ENCODE measurements at places on chromosomes 7 and 10. TPM values are rescaled to one million over a fixed set of nuclear protein-coding genes. Genes with fewer than 3 reads are reported as not detected.

Gene CPED1
- total RNA-seq, result not detected

Gene SLC18A2
- total RNA-seq, result not detected

Gene NRG3
- total RNA-seq, result not detected

Gene CYP26C1
- 0.13 TPM for total RNA-seq

Gene PRPS1L1
- not detected for total RNA-seq

Gene HPS1
- 40.6 TPM for total RNA-seq

DNA sequence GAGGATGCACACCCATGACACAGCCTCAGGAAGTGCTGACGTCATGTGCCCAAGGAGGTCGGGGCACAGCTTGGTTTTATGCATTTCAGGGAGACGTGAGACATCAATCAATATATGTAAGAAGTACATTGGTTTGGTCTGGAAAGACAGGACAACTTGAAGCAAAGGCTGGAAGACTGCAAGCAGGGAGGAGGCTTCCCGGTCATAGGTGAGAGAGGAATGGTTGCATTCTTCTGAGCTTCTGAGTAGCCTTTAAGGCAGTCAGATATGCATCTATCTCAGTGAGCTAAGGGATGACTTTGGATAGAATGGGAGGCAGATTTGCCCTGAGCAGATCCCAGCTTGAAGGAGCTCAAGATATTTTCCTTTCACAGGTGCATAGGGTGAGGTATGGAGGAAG, 349.5 kb downstream of the TYW1 start:
- H3K4me3 ChIP-seq, result no peak overlapping the region
- no peak overlapping the region for H3K27ac ChIP-seq
- no peaks in the 10 kb centered on the region for H3K4me1 ChIP-seq
- no peaks in the 10 kb centered on the region for H3K36me3 ChIP-seq

DNA sequence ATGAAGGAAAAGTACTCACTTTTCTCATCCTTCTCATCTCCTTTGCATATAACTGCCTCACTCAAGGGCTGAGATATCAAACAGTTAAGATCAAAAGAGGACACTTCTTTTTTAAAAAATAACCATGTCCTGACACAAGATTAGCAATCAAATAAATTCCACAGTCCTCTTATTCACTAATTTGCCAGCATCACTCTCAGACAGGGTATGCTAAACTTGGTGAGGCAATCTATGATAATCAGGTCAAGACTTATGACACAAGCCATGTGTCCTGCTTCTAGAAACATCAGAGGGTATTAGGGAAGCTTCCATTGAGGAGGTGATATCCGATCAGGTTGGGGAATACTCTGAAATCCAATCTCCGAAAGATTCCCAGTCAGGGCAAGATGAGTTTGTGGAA, 10.4 kb downstream of the PANK1 start:
- no peak overlapping the region for H3K4me3 ChIP-seq
- H3K4me1 ChIP-seq, result peaks cover 6% of the 10 kb centered on the region
- no peaks in the 10 kb centered on the region for H3K27me3 ChIP-seq
- H3K36me3 ChIP-seq, result peaks cover 16% of the 10 kb centered on the region
- no peak overlapping the region for H3K27ac ChIP-seq

DNA sequence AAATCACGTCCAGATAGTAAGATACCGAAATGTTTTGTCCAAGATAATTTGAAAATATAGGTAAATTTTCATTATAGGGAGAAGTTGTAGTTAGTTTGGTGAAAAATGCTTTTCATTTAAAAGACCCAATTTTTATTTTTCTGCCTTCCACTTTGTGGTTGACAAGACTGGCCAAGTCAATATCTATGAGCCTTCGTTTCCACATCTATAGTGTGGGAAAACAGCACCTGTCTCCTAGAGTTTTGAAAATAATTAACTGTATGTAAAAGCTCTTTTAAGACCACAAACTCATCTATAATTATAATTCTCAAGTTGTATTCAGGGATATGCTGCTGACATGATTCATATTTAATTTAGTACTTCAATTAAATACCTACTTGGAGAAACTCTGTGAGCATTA, 102.8 kb downstream of the VWC2 start:
- no peaks in the 10 kb centered on the region for H3K4me1 ChIP-seq
- no peak for DNase-seq
- no peaks in the 10 kb centered on the region for H3K27me3 ChIP-seq
- no peak overlapping the region for H3K4me3 ChIP-seq
- H3K36me3 ChIP-seq, result no peaks in the 10 kb centered on the region

GRCh38 chr7:7595451-7595850, 28.8 kb downstream of the MIOS start:
- H3K4me1 ChIP-seq, result no peaks in the 10 kb centered on the region
- no peak overlapping the region for H3K4me3 ChIP-seq
- no peaks in the 10 kb centered on the region for H3K27me3 ChIP-seq
- H3K27ac ChIP-seq, result no peak overlapping the region
- no peaks in the 10 kb centered on the region for H3K36me3 ChIP-seq

DNA sequence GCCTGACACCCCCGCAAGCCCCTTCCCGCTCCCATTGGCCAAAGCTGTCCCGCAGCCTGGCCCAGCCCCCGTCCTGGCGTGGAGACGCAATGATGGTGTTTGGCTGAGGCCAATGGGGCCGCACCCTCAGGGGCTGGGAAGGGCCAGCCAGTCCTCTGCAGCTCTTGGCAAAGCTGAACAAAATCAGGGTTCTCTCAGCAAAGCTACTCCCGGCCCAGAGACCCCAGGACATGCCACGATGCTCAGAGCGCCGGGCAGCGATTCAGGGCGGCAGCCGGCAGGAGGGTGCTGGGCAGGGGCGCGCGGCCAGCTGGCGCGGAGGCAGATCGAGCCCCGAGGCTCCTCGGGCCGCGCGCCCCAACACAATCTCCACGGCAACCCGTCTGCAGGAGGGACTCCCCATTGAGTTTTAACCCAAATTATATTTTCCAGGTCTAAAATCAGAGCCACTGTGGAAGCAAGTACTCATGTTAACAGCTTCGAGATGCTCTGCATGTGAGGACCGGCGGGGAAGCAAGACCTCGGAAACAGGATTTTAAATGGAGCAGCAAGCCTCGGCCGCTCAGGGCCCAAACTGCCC, 8.8 kb upstream of the CNPY1 start:
- peaks cover 3% of the 10 kb centered on the region for H3K27me3 ChIP-seq
- no peaks in the 10 kb centered on the region for H3K4me1 ChIP-seq
- H3K4me3 ChIP-seq, result no peak overlapping the region

DNA sequence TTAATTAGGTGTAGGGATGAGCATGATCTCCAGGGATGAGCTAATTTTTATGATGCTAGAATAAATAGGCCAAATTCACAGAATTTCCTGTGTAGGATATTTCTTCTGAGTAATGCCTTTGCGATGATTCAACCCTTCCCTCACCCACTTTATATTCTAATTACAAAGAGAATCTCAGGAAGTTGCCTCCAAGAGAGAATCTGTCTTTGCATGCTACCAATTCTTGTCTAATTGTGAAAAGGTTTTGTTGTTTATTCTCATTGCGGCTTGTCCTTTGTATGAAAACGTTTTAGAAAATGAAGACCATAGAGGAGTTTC, 6.3 kb downstream of the C7orf57 start:
- no peak overlapping the region for H3K4me3 ChIP-seq
- no peak overlapping the region for H3K27ac ChIP-seq
- H3K36me3 ChIP-seq, result no peaks in the 10 kb centered on the region
- peak; percentile 71 for DNase-seq
- peaks cover 7% of the 10 kb centered on the region for H3K27me3 ChIP-seq
- peaks cover 13% of the 10 kb centered on the region for H3K4me1 ChIP-seq

GRCh38 chr10:6170638-6171037, 32.1 kb upstream of the PFKFB3 start:
- peak; percentile 39 for DNase-seq
- H3K27me3 ChIP-seq, result no peaks in the 10 kb centered on the region
- H3K4me1 ChIP-seq, result peaks cover 27% of the 10 kb centered on the region

DNA sequence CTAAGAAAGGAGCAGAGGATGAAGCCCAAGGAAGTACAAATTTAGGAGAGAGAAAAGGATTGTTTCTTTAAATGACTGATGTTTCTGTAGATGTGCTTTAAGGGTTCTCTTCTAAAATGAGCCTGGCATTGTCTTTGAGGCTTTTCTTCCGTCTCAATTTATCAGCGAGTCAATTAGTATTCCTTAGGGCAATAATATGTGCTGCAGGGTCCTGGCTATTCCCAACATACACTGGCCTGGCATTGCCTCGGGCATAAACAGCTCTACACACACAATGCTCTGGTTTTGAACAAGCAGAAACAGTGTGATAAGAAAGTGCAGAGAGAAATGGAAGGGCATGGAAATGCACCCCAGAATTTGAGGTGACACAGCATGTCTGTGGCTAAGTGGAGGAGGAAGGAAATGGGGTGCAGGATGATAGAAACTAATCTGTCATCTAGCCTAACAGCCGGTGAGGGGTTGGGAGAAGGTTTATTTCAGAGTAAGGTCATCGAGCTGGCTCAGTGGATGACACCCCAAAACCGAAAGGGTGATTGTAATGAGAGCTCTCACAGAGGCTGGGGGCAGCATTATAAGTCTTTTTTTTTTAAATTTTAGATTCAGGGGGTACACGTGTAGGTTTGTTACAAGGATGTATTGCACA, 67.5 kb upstream of the ARHGAP21 start:
- no peak overlapping the region for H3K27ac ChIP-seq
- no peak for DNase-seq
- no peaks in the 10 kb centered on the region for H3K27me3 ChIP-seq
- no peaks in the 10 kb centered on the region for H3K36me3 ChIP-seq
- H3K4me3 ChIP-seq, result no peak overlapping the region

GRCh38 chr7:92343714-92344113, 97.9 kb downstream of the ANKIB1 start:
- no peaks in the 10 kb centered on the region for H3K27me3 ChIP-seq
- no peak overlapping the region for H3K27ac ChIP-seq

GRCh38 chr10:77500754-77501151, 136.9 kb downstream of the KCNMA1 start:
- no peak overlapping the region for H3K27ac ChIP-seq
- H3K27me3 ChIP-seq, result peaks cover 15% of the 10 kb centered on the region
- DNase-seq, result no peak

- H3K4me3 ChIP-seq, result peak overlapping the region; percentile 55
- peak; percentile 70 for DNase-seq
- peaks cover 28% of the 10 kb centered on the region for H3K4me1 ChIP-seq
Observed at GRCh38 chr10:67836488-67836887, 1.5 kb downstream of the DNAJC12 start.

GRCh38 chr10:4470231-4470835, 355.7 kb upstream of the AKR1E2 start:
- H3K4me1 ChIP-seq, result peaks cover 14% of the 10 kb centered on the region
- H3K36me3 ChIP-seq, result no peaks in the 10 kb centered on the region
- H3K4me3 ChIP-seq, result no peak overlapping the region
- no peak overlapping the region for H3K27ac ChIP-seq

DNA sequence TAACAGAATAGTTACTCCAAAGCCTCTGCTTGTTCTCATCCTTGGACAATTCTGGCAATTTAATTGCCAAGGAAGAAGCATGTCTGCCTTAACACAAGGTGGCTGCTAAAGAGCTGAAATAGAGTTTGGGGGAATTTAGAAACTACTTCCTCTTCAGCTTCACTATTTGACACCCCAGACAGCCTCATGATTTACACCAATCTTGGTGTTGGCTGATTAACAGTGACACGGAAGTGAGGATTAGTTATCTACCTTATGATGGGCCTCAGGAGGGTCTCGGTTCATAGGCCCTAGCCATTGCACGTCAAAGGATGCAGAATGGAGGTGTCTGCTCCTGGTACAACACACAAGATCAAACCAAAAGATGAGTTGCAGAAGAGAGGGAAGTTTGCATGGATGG, 102.4 kb downstream of the RELN start:
- H3K4me1 ChIP-seq, result no peaks in the 10 kb centered on the region
- DNase-seq, result no peak
- no peak overlapping the region for H3K27ac ChIP-seq
- peaks cover 4% of the 10 kb centered on the region for H3K27me3 ChIP-seq
- H3K36me3 ChIP-seq, result no peaks in the 10 kb centered on the region

GRCh38 chr7:157204134-157204533, 65.4 kb downstream of the UBE3C start:
- no peak overlapping the region for H3K4me3 ChIP-seq
- H3K36me3 ChIP-seq, result peaks cover 43% of the 10 kb centered on the region
- H3K4me1 ChIP-seq, result peaks cover 17% of the 10 kb centered on the region
- H3K27ac ChIP-seq, result no peak overlapping the region
- no peaks in the 10 kb centered on the region for H3K27me3 ChIP-seq

- H3K4me3 ChIP-seq, result no peak overlapping the region
- H3K27me3 ChIP-seq, result no peaks in the 10 kb centered on the region
- no peak overlapping the region for H3K27ac ChIP-seq
- H3K4me1 ChIP-seq, result no peaks in the 10 kb centered on the region
Observed at GRCh38 chr10:24652381-24652957, 71.2 kb downstream of the ARHGAP21 start.

DNA sequence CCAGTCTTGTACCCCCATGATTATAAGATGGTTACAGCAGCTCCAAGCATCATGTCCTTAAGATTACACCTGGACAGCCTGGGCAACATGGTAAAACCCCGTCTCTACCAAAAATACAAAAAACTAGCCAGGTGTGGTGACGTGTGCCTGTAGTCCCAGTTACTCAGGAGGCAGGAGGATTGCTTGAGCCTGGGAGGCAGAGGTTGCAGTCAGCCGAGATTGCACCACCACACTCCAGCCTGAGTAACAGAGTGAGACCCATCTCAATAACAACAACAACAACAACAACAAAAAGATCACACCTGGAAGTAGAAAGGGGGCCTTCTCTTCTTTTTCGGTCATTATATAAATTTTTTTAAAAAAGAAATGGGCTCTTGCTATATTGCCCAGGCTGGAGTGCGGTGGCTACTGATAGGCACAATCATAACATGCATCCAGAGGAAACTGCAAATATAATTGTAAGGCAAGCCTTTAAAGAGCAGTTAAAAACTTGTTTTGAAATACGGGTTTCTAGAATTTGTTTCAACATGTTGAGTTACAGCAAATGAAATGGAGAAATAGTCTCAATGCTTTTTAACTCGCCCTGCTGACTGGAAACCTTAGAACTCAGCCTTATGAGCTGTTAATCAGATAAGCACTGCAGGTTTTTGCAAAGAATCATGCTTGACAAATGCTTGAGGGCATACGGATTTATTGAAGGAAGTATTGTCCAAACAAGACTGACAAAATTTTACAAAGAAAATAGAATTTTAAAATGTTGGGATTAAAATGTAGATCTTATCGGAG, 4.7 kb upstream of the ENTPD7 start:
- H3K27ac ChIP-seq, result no peak overlapping the region
- H3K36me3 ChIP-seq, result no peaks in the 10 kb centered on the region
- peaks cover 37% of the 10 kb centered on the region for H3K27me3 ChIP-seq
- no peak overlapping the region for H3K4me3 ChIP-seq
- no peaks in the 10 kb centered on the region for H3K4me1 ChIP-seq

GRCh38 chr7:32937344-32938174, 19.7 kb upstream of the FKBP9 start:
- H3K36me3 ChIP-seq, result peaks cover 10% of the 10 kb centered on the region
- H3K27me3 ChIP-seq, result no peaks in the 10 kb centered on the region
- no peak overlapping the region for H3K4me3 ChIP-seq
- DNase-seq, result peak; percentile 47
- peaks cover 18% of the 10 kb centered on the region for H3K4me1 ChIP-seq

DNA sequence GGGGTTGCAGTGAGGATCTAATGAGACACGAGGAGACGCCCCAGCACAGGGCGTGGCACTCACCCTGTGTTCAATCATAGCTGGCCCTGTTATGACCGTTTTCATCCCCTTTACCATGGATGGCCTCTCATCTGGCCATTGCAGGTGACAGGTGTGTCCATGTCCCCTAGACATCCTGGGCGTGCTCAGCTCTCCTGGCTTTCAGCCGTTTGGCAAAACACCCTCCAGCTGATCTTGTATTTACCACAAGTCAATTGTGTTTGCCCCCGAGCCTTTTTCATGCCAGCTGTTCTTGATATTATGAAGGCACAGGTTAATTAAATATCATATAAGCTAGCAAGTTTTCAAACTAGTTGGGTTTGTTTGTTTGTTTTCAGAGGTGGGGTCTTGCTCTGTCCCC, 97.1 kb downstream of the CHST15 start:
- DNase-seq, result no peak
- H3K27me3 ChIP-seq, result peaks cover 27% of the 10 kb centered on the region
- no peak overlapping the region for H3K27ac ChIP-seq
- no peaks in the 10 kb centered on the region for H3K36me3 ChIP-seq
- no peaks in the 10 kb centered on the region for H3K4me1 ChIP-seq
